ENCODE measurements at places on chromosomes 5 and 9. TPM values are rescaled to one million over a fixed set of nuclear protein-coding genes. Genes with fewer than 3 reads are reported as not detected.

Gene PAX5
- polyA plus RNA-seq = 0.03 TPM

Gene PCDHB15
- polyA plus RNA-seq = not detected

Gene RNF180
- polyA plus RNA-seq = not detected

Gene SCAI
- polyA plus RNA-seq = 4.2 TPM

Gene ECM2
- polyA plus RNA-seq = not detected

Gene PHF24
- not detected for polyA plus RNA-seq

Gene TAF11L10
- polyA plus RNA-seq = not detected

Gene ADRB2
- 65.2 TPM for polyA plus RNA-seq

DNA sequence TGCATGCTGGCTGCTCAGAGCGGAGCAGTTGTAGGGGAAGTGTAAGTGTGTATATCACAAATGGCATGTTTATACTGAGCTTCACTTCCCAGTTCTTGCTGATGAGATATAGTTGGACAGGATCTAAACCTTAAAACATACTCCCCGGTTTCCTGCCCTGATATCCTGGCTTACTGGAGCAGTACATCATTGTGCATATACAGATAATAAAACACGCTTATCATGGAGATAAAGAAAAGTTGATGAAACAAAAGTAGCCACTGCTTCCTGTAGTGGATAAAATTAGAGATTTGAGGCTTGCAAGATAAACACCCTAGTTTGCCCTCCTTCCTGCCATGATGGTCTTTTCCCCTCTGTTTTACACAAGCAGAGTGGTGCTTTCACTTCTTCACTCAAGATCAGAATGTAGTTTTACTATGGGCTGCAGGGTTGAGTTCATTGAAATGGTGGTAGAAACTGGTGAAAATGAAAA lies 15.0 kb downstream of the NPR3 start:
- no peak for DNase-seq

GRCh38 chr9:4038182-4038723 lies 261.6 kb downstream of the GLIS3 start:
- DNase-seq = no peak

- DNase-seq = no peak
These were observed 145.3 kb upstream of the SMARCA2 start for GRCh38 chr9:1869843-1870242.

DNA sequence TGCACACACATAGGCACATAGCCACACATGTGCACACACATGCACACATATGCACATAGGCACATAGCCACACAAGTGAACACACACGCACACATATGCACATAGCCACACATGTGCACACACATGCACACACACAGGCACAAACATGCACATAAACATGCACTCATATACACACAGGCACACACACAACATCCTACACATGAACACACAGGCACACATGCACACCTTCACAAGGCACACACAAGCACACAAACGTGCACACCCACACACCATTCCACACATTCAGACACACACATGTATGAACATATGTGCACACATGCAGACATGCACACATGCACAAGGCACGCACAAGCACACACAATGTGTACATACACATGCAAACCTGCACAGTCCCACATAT lies 484.7 kb downstream of the IRX1 start:
- no peak for DNase-seq

DNA sequence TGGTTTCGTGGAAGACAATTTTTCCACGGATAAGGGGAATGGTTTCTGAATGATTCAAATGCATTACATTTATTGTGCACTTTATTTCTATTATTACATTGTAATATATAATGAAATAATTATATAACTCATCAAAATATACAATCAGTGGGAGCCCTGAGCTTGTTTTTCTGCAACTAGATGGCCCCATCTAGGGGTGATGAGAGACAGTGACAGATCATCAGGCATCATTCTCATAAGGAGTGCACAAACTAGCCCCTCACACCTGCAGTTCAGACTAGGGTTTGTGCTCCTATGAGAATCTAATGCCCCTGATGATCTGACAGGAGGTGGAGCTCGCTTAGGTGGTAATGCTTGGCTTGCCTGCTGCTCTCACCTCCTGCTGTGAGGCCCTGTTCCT lies 6.4 kb downstream of the ISCA1 start:
- DNase-seq = no peak

- no peak for DNase-seq
These were observed 101.0 kb upstream of the FCN2 start for GRCh38 chr9:134779640-134780039.

DNA sequence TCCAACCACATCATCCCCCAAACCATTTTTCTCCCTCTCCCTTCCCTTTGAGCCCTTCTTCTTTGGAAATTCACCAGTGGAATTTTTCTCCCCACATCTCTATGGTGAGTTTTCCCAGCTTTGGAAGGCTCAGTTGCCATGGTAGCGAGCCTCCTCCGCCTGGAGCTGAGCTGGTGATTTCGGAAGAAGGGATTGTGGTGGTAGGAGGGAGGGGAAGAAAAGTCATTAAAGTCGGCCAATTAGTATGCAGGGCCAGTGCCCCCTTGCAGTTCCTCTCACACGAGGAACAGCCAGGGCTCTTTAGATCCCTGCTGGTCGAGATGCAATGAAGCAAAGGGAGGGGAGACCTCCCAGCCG lies 322.0 kb downstream of the NTRK2 start:
- DNase-seq = no peak

- no peak for DNase-seq
These were observed 317.1 kb upstream of the CLINT1 start for GRCh38 chr5:158175934-158176481.

GRCh38 chr5:173659423-173659822 lies 43.0 kb upstream of the BOD1 start:
- no peak for DNase-seq

GRCh38 chr9:136690806-136691261 lies 3.6 kb upstream of the AGPAT2 start:
- DNase-seq = no peak

DNA sequence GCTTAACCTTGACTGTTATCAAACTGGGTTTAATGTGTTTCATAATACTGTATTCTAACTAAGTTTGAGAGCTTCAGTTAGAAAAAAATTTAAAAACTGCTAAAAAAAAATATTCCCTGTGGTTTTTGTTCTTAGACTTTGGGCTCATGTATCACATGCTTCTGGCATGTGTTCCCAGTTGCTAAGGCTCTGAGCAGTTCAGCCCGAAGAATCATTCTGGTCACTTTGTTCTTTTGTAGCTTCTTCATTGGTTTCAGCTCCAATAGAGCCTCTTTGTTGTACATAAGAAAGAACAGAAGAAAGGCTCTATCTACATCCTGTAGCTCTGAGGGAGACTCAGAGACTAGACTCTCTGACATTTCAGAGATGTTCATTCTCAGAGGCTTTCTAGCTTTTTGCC lies 25.6 kb downstream of the KCNN2 start:
- DNase-seq = no peak

- DNase-seq = no peak
These were observed 56.9 kb downstream of the AP3S1 start for GRCh38 chr5:115898656-115899055.

GRCh38 chr9:135222881-135223760 lies 135.7 kb downstream of the OLFM1 start:
- no peak for DNase-seq

- no peak for DNase-seq
These were observed 12.0 kb downstream of the SAR1B start for GRCh38 chr5:134620634-134621033.

DNA sequence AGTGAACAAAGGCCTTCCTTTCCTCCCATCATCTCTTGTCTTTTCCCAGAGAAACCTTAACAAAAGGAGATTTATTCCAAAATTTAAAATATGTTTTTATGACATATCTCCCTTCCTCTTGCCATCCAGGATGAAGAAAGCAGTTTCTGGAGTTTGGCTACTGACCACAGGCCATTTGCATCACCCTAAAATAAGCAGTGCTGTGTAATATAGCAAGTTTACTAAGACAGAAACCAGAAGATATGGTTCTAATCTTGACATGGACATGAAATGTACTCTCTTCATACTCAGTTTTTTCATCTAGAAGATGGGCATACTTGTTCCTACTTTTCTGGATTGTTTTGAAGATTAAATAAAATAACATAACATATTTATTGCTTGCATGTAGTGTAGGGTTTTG lies 50.2 kb upstream of the ZFAND5 start:
- no peak for DNase-seq

DNA sequence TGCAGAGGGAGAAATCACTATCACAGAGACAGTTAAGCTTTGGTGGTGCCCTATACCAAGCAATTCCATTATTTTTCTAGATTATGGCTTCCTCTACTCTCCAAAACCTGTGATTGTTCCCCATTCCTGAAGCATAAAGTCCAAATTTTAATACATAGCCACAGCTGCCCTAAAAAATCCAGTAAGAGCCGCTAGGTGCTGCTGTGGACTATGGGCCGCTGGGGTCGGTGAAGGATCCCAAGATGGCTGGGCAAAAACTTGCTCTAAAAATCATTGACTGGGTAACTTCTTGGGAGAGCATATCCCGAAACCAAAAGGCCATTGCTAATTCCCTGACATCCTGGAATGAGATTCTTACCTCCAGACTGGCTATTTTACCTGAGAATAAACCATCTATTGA lies 245.3 kb downstream of the NFIB start:
- DNase-seq = no peak
